Stimulated activated CD8-positive, alpha-beta memory T cell treated with anti-CD3 and anti-CD28 coated beads, Interleukin-2, amount 100 ng/mL, for 1 hour (primary cell): ENCODE measurements at places on chromosomes 3 and 15.

GRCh38 chr3:171189394-171190080 is 163.0 kb upstream of the SLC2A2 start:
- DNase-seq: no peak

DNA sequence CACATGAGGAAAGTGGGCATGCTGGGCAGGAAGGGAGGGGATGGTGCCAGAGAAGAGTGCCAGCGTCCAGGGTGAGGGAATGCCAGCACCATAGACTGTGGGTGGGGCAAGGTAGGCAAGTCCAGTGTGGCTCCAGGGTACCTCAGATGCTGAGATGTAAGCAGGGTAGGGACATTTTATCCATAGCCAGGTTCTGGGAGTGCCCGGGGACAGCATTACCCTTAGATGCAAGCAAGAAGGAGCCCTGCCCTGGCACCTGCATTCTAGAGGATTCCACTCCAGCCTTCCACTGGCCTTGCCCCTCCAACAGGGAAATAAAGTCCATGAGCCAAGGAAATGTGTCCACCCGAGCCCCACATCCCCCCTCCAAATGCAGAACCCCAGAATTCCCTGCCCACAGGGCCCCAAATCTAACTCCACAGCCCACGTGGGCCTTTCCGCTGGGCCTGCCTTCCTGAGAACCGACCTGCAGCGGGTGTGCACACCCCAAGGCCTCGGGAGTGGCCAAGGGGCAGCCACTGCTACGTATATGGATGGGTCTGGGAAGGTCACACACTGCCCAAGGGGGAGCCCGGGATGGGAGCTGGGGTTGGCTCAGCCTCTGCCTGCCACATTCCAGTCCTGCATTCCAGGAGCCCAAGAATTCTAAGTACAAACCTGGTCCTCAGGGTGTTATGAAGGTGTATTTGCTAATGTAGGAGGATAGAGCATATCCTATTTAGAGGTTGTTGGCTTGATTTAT is 20.3 kb upstream of the CYP11A1 start:
- no peak for DNase-seq

DNA sequence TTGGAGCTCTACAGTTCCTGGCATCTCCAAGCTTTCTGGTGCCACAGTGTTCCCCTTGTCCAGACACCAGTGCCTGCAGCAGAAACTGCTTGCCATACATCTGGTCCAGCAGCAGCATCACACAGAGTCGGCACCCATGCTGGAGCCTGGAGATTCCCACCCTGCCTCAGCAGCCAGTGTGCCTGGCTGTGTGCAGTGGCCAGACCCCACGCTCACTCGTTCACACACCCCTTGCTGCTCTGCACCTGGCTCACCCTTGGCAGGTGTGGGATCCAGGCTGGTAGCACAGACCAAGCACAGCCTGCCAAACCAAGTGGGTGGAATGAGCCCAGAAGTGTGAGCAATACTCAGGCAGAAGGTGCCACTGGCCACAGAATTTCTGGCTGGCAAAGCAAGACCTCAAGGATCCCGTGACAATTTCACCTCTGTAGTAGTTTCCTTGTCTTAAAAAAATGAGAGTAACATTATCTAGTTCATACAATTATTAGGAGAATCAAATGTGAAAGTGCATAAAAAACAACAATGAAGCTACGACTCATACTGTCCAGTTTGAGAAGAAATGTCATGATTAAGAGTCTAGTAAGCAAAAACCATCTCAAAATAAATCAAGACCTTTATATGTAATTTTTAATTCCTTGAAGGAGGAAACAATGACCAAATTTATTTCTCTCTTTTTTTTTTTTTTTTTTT is 22.9 kb upstream of the ZBED2 start:
- DNase-seq: no peak

- no peak for DNase-seq
Measured at GRCh38 chr15:97941572-97941971, 18.9 kb upstream of the ARRDC4 start.

DNA sequence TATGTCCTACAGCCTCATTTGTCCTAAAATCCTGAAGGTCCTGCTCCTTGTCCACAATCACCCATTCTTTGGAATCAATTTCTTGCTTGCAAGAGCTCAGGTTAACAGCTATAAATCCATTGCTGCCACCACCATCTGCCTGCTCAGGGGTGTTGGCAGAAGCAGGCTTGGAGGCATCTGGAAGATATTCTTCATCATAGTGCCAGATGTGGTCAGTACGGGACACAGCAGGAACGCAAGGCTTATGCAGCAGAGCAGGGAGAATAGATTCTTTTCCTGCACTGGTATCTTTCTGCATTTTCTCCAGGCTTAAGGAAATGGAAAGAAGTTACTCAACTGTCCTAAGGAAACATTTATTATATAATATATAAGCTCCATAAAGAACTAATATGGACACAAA is 38.5 kb upstream of the CDAN1 start:
- DNase-seq: no peak

DNA sequence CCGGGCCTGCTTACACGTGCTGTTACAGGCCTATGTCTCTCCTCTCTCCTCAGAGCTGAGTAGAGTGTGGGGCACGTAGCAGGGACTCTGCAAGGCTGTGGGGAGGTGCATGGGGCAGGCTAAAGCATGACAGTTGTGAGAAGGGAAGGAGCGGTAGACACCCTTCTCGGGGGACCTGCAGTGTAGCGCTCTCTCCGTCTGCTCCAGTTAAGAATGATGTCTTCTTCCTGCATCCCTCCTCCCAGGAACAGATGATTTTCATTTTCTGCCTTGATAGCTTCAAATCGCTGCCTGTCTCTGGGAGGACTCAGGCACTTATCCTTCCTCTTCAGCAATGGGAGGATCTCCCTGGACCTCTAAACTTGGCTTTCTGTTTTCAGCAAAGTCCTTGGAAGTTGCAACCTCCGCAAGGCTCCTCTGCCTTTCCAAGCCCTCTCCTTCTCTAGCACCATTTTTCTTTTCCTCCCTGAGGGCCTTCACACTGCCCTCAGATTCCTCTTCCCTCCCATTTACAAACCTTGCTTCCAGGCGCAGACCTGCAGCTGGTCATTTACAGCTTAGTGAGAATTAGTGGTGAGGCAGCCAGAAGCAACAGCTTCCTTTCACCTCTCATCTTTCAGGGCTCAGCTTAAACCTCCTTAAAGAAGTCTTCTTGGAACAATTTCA is 23.4 kb upstream of the TLE3 start:
- no peak for DNase-seq

DNA sequence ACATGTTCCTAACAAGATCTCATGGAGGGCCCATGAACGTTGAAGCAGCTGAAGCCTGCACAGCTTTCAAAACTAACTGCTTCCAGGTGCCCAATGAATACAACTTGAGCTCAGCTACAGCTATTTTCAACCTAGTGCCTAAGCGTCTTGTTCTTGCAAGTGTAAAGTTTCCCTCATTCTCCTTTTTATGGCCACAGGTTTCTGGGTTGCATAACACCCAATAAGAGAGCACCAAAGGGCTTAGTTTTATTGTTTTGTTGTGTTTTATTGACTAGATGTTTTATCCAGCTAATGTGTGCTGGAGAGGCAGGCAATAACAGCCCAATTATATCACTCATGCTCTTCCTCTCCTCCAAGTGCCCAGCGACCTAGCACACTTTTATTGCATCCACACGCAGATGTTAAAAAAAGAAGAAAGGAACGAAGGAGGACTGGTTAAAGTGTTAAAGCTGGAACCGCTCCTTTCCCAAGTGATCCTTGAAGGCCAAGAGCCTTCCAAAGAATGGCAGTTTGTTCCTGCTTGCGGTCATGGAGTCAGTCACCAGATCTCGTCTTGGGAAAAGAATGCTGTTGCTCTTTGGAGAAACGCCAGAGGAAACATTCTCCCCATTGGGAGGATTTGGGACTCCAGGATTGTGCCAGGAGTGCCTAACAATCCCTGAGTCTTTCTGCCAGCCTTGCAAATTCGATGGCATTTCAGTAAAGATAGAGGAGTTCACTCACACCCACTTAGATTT is 156.9 kb downstream of the MEX3B start:
- DNase-seq: no peak
